ENCODE measurements at places on chromosomes 1 and 21.

- no peak for DNase-seq
Measured at GRCh38 chr1:41431490-41432350, 52.8 kb downstream of the EDN2 start.

GRCh38 chr21:16078382-16078781 is 348.6 kb downstream of the USP25 start:
- no peak for DNase-seq

DNA sequence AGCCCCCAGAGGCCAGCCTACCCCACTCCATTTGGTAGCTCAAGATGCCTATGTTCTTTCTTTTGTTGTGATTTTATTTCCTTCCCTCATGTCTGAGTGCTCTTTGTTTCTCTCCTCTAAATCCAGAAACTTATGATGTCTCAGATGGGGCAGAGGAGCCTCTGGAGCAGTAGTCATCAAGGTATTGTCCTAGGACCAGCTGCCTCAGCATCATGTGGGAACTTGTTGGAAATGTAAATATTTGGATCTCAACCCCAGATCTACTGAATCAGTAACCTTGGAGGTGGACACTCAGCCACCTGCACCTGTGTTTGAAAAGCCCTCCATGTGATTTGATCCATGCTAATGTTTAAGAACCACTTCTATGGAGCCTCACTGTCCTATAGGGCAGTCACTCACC is 593.1 kb upstream of the PLXNA2 start:
- no peak for DNase-seq

DNA sequence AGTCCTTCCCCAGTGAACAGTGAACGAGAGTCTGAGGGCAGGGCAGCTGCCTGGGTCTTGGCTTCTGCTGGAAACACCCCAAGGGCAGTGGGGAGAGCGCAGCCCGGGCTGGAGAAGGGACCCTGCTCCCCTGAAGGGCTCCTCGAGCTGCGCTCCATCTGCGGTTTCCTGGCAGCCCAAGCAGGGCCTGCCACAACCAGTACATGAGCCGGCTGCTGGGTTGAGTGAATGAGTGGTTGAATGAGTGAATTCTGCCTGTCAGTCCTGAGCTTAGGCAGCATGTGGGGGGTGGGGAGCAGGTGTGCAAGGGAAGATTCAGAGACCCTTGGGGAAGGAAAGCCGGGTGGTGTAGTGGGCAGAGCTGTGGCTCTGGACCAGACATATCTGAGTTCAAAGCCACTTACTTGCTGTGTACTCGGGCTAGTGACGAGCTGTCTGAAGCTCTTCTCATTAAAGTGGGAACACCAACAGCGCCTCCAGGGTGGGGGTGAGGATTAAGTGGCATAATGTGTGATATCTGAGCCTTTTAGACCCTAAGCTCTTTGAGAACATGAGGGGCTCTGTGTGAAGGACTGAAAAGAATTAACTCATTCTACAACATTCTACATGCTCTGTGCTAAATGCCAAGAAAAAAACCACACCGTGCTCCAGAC is 3.7 kb downstream of the OPRD1 start:
- DNase-seq, result no peak

- no peak for DNase-seq
Measured at GRCh38 chr1:18642278-18643095, 11.8 kb downstream of the PAX7 start.

DNA sequence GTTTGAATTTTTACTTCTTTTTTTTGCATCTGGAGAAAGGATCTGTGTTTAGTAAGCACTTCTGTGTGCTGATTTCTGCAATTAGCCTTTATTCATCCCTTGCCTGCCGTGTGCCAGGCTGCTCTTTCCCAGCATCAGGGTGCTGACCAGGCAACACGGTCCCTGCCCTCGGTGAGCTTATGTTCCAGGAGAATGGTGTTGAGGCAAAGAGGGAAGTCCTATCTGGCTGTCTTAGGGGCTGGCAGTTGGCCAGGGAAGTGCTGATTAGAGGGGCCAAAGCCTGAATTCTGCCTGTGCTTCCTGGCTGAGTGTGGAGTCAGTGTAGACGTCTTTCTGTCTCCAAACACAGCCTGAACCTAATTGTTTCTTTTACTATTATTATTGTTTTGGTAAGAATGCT is 187.1 kb downstream of the CAMTA1 start:
- DNase-seq, result no peak

DNA sequence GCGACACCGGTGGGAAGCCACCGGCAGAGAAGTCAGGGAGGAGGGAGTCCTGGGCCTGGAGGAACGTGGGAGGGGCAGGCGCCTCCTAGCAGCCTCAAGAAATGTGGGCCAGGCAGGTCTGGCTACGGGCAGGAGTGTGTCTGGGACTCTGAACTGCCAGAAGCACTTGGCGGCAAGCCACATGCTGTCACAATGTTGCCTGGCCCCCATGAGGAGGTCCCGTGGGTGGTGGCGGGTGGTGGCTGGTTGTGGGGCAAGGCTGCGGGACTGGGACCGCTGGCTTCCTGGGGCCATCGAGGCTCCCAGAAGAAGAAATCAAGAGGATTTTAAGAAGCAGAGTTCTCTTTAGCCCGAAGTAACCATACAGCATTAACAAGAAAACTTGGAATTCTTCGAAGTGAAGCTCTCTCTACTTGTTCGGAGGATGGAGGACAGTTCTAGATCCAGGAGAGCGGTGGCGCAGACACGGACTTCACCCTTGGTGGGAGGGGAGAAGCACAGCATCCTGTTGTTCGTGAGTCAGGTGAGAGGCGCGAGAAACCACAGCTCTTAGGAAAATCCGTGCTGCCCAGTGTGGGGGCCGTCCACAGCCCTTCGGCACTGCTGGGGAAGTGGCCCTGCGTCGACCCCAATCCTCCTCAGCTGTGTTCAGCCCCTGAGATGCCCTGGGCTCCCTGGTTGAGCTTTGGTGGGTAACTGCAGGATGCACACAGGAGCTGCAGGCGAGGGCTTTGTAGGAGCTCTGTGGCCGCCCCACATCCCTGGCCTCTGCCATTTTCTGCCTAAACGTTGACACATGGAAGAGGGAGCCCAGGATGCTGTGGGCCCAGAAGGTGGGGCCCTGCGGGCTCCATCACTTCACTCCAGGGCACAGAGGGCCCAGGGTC is 12.4 kb downstream of the SKI start:
- DNase-seq, result no peak

- peak; percentile 18 for DNase-seq
Measured at GRCh38 chr1:230972855-230973271, 5.8 kb downstream of the TTC13 start.

DNA sequence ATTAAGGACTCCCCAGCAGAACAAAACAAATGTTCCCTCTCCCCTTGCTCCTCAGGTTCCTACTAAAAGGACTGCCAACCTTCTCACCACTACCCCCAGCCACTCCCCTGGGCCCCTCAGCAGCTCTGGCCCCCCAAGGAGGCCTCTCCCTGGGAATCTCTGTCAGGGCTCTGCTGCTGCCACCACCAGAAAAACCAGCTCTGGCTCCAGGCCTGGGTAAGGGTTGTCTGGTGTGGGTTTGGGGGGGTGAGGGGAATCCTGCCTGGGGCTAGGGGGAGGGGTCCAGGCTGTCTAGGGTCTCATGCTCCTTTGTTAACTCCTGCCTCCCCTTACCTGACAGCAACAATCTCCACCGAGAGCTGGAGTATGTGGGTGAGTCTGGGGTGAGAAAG is 4.8 kb downstream of the NECTIN4 start:
- no peak for DNase-seq

GRCh38 chr1:95071539-95071938 is 1.2 kb downstream of the ALG14 start:
- no peak for DNase-seq

GRCh38 chr1:89821322-89822108 is 683 bp downstream of the LRRC8D start:
- peak; percentile 19 for DNase-seq

- no peak for DNase-seq
Measured at GRCh38 chr1:98660940-98661543, 479 bp upstream of the SNX7 start.

- DNase-seq, result no peak
Measured at GRCh38 chr1:98988904-98989555, 15.6 kb downstream of the PLPPR5 start.

DNA sequence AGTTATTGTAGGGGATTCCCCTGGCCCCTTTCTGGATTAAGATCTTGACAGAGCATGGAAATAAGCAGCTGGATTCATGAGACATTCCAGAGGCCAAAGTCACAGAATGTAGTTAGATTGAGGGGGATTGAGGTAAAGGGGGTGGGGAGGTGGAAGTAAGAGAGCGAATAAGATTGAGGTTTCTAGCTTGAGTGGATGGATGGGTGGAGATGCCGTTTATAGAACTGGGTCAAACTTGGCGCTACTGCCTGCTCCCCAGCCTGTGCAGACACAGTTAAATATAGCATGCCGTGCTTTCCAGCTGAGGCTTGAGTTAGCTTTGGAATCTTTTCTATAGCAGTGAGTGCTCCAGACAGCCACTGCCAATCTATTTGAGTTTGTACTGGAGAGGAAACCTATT is 85.7 kb downstream of the DYRK1A start:
- no peak for DNase-seq

GRCh38 chr1:115182012-115182715 is 92.9 kb upstream of the TSPAN2 start:
- no peak for DNase-seq

DNA sequence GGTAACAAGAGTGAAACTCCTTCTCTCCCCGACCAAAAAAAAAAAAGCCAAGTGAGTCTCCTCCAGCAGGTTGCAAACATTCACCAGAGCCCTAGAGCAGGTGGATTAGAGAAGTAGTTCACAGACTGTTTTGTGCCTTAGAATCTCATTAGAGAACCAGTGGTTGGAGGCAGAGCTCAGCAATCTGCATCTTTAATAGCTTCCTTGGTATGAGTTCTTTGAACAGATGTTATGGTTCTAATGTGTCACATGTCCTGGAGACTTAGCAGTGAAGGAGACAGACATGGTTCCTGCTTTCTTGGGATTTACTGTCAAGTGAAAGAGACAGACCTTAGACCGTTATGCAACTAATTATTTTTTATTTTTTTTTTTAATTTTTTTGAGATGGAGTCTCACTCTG is 26.8 kb downstream of the SESN2 start:
- no peak for DNase-seq

- no peak for DNase-seq
Measured at GRCh38 chr1:238964631-238965030, 421.7 kb upstream of the CHRM3 start.
